ENCODE measurements at places on chromosomes 4 and X. TPM values are rescaled to one million over a fixed set of nuclear protein-coding genes. Genes with fewer than 3 reads are reported as not detected.

DNA sequence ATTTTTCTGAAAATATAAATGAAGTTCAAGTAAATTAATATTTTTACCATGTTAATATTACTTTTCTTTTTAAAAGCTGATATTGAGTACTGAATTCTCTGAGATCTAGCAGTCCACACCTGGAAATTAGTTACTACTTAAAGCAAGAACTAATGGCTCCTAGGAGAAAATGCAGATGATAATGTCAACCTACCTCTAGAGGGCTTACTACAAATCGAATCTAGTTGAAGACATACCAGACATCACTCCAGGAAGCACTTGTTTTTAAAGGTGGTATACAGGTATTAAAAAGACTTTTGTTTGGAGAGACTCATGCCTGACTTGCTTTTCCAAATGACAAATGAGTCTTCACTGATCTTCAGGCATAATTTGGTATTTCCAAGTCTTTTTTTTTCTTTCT, 516.4 kb upstream of the BOD1L1 start:
- DNase-seq = no peak

DNA sequence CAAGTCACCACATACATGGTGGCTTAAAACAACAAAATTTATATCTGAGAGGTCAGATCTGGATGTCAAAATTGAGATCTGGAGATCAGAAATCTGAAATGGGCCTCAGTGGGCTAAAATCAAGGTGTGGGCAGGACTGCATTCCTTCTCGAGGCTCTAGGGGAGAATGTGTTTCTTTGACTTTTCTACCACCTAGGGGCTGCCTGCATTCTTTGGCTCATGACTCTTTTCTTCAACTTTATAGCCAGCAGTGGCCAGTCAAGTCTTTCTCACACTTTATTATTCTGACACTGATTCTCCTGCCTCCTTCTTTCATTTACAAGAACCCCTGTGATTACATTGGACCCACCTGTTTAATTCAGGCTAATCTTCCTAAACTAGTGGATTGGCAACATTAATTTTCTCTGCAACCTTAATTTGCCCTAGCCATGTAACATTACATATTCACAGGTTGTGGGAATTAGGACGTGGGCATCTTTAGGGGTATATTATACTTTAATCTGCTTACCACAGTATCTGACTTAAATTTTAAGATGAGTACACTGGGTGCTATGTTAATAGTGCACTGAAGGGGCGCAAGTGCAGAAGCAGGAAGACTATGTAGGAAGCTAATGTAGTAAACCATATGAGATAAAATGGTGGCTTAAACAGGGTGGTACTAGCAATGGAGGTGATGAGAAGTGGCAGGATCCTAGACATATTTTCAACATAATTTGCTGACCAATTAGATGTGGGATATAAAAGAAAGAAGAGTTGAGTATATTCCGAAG, 188.0 kb downstream of the SLC4A4 start:
- peak; percentile 67 for DNase-seq

The ENOX2 gene
- total RNA-seq = 26.2 TPM

GRCh38 chr4:78829296-78829695, 53.1 kb downstream of the BMP2K start:
- DNase-seq = no peak

GRCh38 chrX:49951524-49952193, 29.3 kb downstream of the CLCN5 start:
- DNase-seq = no peak

The RP2 gene
- total RNA-seq = 11.6 TPM

GRCh38 chr4:1711571-1712215, 426 bp downstream of the SLBP start:
- peak; percentile 75 for DNase-seq

DNA sequence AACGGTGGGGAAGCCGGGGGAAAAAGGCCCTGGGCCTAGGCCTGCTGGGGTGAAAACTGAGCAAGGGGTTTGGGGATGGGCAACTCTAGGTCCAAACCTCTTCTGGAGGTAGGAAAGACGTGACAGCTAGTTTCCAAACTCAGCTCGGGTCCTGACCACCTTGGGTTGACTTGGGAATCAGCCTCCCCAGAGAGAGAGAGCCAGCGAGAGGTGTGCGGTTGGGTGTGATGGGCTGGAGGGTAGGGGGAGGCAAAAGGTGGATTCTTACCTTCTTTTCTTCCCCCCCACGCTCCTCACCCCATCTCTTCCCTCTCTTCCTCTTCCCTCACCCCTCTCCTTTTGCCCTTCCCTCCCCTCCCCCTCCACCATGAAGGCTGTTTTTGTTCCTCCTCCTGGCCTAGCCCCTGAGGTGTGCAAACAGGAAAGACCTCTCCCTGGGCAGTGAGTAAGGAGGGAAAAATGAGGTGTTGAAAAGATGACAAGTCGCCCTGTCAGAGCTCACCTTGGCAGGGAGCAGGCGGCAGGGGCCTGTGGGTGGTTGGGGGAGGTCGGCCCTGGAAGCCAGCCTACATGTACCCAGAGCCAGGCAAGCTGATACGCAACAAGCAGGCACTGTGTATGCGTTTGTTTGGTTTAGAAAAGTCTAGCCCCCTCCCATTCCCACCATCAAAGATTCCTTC, 14.8 kb downstream of the PJA1 start:
- peak; percentile 85 for DNase-seq

The NAA11 gene
- not detected for total RNA-seq

The MND1 gene
- 15.4 TPM for total RNA-seq

The MAGEA6 gene
- total RNA-seq = not detected

DNA sequence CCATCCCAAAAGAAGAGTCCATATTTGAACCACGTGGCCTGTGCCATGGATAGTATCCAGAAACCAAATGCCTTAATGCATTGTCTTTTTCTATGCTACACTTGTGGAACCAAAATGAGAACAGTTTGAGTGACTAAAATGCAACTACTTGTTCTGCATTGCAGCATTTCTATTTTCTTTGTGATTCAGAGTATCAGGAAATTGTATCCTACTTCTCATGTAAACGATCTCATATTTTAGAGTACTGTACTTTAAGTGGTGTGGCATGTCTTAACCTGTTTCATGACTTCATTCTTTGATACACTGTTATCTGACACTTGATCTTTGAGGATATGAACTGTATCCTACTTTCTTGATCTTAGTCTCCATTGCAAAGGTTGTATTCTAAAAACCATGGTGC, 167.2 kb upstream of the WDR1 start:
- DNase-seq = no peak

The CLIC2 gene
- not detected for total RNA-seq

The FGA gene
- total RNA-seq = 3.2 TPM

The WAS gene
- 0.27 TPM for total RNA-seq

DNA sequence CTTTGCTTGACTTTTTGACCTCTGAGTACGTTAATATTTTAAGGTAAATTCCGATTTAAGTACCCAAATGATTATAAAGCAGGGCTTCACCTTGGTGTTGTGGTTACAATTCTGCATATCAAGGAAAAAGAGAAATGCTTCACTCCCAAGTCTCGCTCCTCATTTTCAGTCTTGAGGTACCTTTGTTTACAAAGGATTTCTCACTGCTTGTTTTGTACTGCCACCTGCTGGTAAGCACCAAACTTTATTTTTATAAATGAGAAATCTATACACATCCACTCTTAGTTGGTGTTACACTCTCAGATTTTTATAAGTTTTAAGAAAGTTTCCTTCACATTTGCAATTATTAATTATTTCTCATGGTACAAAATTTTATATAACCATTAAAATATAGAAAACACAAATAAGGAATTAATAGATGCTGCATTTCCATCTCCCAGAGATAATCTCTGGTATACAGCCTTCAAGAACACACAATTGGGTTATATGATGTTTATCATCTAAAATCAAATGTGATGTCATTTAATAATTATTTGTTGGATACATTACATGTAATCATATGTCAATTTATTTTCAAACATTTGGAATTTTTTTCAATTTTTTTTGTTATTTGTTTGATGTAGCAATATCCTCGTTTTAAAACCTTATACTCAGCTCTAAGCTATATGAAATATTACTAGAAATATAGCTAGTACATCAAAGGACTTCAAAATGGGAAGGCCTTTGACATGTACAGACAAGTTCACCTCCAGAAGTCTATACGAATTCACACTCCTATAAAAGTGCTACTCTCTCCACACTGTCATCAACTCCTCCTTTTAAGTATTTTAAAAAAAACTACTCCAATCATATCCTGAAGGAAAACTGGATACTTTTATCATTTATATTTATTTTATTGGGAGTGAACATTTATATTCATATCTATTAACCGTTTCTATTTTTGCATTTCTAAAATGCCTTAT, 179.9 kb downstream of the KCNIP4 start:
- DNase-seq = no peak

- no peak for DNase-seq
These were observed 42.2 kb downstream of the AKAP4 start for GRCh38 chrX:50158593-50158992.

- no peak for DNase-seq
These were observed 8.0 kb downstream of the CCDC110 start for GRCh38 chr4:185463541-185463940.

DNA sequence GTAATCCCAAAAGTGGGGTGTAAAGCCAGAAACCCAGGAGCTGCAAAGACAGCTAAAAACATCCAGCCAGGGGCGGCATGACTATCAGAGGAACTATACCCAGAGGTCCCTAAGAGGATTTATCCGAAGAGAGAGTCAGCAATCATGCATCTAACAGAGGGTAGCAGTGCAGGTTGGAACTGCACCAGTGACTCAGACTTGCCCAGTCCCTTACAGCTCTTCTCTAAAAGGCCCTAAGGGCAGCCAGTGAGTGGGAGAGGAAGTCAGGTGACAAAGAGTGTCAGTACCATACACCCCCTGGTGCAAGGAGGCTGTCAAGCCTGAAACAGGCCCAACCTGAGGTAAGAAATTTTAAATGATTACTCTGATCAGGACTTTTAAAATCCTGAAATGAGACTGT, 88.1 kb downstream of the CAMK2D start:
- peak; percentile 63 for DNase-seq

The EXOC1 gene
- total RNA-seq = 26.5 TPM

The HTN1 gene
- not detected for total RNA-seq

The AMMECR1 gene
- 62.2 TPM for total RNA-seq

The OTC gene
- total RNA-seq = not detected

GRCh38 chr4:120903419-120903818, 19.1 kb downstream of the PRDM5 start:
- DNase-seq = no peak

GRCh38 chr4:7968262-7968896, 28.7 kb upstream of the AFAP1 start:
- no peak for DNase-seq

The LGI2 gene
- total RNA-seq = 7.3 TPM

The HAND2 gene
- not detected for total RNA-seq

DNA sequence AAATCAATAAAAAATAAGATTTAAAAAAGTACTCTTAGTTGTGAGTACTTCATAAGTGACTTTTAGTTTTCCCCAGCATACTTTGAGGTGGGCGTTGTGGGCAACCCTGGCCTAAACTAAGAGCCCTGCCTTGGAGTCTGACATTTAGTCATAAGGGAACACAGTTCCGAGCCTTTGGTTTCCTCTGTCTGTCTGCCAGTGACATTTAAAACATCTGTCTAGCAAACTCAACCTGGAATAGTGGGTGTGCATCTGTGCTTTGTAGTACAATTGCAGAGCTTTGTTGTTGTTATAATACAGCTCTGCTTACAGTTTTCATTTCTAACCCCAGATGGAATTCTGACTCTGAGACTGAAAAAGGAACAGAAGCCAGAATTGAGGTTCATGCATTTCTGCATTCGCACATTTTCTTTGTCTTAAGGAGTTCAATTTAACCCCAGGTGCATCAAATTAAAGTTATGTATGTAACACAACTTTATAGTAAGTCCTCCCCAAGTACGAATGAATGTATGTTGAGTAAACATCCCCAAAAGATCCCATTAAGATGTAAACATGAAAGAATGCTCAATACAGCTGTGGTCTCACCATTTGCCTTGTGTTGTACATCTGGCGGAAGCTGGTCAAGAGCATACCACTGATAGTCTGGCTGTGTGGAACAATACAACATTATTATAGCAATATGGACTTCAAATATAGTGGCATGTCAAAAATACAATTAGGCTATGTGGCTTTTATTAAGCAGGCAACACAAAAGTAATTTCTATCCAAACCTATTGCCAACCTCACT, 25.9 kb downstream of the TNIP3 start:
- no peak for DNase-seq

- no peak for DNase-seq
These were observed 60.6 kb downstream of the OPHN1 start for GRCh38 chrX:68372665-68373064.

The CPZ gene
- total RNA-seq = 33.6 TPM

GRCh38 chr4:4440333-4441061, 53.6 kb downstream of the NSG1 start:
- DNase-seq = peak; percentile 32

DNA sequence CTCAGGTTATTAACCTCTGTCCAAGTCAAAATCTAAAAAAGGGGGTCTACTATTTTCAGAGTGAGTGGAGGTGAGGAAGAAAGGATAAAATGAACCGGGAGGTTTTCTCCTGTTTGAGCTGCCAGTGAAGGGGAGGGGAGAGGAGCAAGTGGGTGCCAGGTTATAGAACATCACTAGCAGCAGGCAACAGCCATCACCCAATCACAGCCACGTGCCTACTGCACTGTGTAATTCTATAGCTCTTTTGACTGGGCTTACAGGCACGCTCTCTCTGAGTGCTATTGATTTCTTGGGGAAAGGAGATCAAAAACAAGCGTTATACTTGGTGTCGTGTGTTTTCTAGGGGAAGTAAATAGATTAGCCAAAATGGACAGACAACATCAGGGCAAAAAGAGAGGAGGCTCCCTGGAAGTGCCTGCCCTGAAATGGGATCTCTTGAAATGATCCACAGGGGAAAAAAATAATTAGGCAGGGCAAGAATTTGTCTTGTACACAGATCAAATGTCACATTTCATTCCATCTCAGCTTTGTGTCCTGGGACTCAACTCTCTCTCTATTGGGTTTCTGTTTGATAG, 300.5 kb upstream of the LCORL start:
- no peak for DNase-seq

- DNase-seq = peak; percentile 78
These were observed 14.3 kb downstream of the ABLIM2 start for GRCh38 chr4:8144359-8144758.

GRCh38 chr4:109718759-109719158, 11.1 kb downstream of the PLA2G12A start:
- DNase-seq = no peak

DNA sequence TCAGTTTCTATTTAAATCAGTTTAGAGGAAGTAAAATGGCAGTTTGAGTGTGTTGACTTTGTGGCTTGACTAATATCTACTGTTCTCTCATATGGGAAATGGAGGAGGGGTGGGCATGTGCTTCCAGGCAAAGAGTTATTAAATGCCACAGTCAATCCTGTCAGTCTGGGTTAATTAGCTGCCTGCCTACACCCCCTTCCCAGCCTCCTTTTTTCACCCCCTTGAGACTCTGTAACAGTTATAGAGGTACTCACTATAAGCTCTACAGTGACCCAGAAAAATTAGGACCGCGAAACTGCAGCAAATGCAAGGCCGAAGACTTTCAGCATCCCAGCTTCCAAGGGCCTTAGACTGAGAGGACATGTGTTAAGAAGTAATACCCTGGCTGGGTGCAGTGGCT, 165.2 kb downstream of the CORIN start:
- no peak for DNase-seq

DNA sequence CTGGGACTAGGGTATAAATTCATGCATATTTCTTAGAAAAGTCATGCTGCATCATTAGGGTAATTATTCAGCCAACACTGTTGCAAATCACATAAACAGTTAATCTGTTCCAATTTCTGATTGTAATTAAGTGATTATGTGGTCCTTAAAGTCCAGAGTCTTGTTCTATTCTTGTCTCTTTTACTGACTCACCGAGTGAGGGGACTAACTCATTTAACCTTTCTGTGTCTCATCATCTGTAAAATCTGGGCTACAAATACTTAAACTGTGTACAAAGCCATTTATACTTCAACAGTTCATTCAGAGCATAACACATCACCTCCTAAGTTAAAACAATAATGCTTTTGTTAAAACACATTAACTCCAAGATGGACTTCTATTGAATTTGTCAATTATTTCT, 65.4 kb upstream of the KLHL13 start:
- no peak for DNase-seq

All from endodermal cell (in vitro differentiated cells).